ENCODE measurements at places on chromosomes 7 and 10.

- no peak for DNase-seq
These were observed 374.6 kb upstream of the ADARB2 start for GRCh38 chr10:2111965-2112364.

- no peak for DNase-seq
These were observed 770 bp downstream of the PRXL2A start for GRCh38 chr10:80409121-80409520.

DNA sequence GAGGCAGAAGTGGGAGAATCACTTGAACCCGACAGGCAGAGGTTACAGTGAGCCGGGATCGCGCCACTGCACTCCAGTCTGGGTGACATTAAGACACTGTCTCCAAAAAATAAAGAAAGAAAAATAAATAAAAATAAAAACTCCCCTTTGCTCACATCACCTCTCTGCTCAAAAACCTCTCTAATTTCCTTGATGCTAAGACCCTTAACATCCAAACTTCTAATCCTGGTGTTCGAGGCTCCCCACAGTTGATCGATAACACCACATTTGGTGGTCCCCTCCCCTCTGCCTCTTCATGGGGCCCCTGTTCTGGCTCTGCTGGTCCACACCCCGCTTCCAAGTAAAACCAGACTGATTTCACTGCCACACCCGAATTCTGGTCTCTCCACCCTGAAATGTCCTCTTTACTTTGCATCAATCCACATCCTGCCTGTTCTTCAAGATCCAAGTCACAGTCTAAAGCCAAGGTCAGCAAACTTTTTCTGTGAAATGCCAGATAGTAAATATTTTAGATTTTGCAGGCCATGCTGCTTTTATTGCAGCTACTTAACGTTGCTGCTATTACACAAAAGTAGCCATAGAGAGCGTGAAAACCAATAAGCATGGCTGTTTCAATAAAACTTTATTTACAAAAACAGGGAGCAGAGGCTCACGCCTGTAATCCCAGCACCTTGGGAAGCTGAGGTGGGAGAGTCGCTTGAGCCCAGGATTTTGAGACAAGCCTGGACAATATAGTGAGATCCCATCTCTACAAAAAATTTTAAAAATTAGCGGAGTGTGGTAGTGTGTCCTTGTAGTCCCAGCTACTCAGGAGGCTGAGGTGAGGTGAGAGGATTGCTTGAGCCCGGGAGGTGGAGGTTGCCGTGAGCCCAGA lies 11.8 kb downstream of the MOSPD3 start:
- DNase-seq: no peak

GRCh38 chr10:66538371-66538770 lies 387.5 kb upstream of the LRRTM3 start:
- no peak for DNase-seq

- no peak for DNase-seq
These were observed 84.7 kb downstream of the CREM start for GRCh38 chr10:35211390-35211789.

DNA sequence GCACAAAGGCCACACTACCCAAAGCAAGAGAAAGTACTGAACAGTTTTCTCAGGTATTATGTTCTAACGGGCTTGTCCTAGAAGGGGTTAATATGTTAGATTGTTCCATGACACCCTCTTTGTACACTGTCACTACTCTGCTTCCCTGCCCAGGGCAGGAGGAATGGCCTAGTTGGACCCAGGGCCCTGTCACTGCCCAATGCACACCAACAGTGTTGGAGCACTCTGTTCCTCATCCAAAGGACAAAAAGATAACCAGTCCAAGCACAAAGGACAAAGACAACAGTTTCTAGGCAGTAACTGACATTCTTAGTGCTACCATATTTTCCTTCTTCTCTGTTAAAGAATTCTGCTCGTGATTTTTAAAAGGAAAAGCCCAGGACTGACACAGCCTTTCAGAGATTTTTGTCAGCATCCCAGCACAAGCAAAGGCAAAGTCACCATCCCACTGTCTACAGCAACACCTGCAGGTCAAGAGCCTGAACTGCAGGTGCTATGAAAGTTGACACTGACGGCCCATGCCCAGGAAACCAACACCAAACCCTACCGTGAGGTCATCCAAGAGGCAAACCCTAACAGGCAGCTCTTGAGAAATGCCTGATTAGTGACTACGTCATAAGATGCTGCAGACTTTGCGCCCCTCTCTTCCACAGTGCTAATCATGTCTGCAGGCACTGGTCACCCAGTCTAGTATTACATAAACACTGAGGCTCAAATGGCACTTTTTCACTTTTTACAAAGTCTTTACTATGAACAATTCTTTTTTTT lies 13.2 kb downstream of the NUDCD3 start:
- peak; percentile 72 for DNase-seq

- DNase-seq: no peak
These were observed 94.1 kb downstream of the HBP1 start for GRCh38 chr7:107262857-107263256.

GRCh38 chr10:33201971-33202370 lies 132.5 kb downstream of the NRP1 start:
- no peak for DNase-seq

DNA sequence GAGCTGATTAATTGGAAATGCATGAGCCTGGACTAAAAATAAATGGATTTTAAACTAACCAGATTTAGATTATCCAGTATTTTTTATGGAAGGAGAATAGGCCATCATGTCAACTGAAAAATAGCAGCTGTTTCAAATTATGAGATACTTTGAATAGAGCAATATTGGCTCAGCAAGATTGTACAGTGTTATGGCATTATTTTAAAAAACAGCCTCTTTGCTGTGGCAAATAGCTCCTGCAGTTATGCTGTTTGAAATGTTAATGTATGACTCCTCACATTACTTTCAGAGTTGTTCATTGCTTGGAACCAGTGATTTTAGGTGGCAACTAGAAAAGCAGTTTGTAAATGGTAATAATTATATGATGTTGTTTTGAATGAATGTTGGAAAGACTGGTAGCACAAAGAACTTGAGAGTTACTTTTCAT lies 244.5 kb downstream of the KIAA1217 start:
- DNase-seq: no peak

- DNase-seq: no peak
These were observed 1.3 kb downstream of the BHLHA15 start for GRCh38 chr7:98212532-98213041.

GRCh38 chr10:95355301-95355700 lies 64.5 kb upstream of the PDLIM1 start:
- no peak for DNase-seq

GRCh38 chr10:122290833-122291532 lies 19.9 kb downstream of the BTBD16 start:
- DNase-seq: no peak

- no peak for DNase-seq
These were observed 47.2 kb downstream of the KIF11 start for GRCh38 chr10:92640107-92640506.

DNA sequence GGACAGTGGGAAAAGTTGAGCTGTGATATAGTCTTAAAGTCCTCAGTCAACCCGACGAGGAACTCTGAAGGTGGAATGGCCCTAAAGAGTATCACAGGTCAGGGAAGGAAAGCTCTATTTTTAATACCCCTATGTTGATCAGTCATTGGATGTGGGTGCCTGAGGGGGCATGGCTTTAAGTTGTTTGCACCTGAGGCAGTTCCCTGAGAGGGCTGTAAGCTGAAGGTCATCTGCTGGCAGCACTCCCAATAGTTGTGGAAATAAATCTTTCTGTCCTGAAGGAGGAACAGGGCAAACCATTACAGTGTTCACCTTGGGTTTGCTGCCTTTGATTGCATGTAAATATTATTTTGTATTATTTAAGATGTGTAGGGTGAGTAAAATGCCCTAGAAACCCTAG lies 17.8 kb upstream of the C1GALT1 start:
- no peak for DNase-seq

DNA sequence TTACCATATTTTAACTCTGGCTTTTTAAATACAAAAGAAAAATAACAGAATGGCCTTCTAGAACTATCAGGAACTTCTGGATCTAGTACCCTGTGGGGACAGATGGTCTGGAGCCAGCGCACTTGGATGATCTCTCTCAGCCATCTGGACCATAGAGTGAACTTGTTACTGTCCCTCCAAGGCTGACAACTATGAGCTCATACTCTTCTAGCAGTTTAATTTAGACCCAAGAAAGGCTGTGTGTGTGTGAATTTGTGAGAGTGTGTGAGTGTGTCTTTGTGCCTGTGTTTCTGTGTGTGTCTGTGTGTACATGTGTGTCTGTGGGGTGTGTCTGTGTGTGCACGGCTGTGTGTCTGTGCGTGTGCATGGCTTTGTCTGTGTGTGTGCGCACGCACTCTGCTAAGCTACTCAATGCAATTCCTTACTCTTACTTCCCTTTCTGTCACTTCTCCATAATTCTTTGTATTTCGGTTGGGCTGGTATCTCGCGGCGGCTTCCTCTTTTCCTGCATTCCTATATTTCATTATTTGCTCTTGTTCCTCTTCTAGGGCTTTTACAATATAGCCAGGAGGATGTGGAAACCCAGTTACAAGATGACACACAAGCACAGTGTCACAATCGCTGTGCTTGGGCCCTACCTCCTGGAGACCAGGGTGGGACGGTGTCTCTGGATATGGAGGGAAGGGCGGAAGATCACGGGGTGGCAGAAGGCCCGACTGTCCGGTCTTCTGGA lies 51.9 kb downstream of the IKZF1 start:
- DNase-seq: peak; percentile 40

All from CD4-positive, alpha-beta T cell treated with Interleukin-4 for 1 hour (primary cell).